Left ventricle myocardium inferior (tissue), 1 donor: ENCODE measurements at places on chromosomes 12 and 14. TPM values are rescaled to one million over a fixed set of nuclear protein-coding genes. Genes with fewer than 3 reads are reported as not detected.

RD3L gene
- 30.7 TPM for total RNA-seq

SERPINA9 gene
- total RNA-seq, result not detected

KLRG1 gene
- total RNA-seq, result 6.9 TPM

TUBA1A gene
- total RNA-seq, result 102 TPM

TEX22 gene
- total RNA-seq, result 0.99 TPM

CLEC9A gene
- total RNA-seq, result not detected

CREBL2 gene
- total RNA-seq, result 14.9 TPM

TMEM132C gene
- 1.8 TPM for total RNA-seq

KRT5 gene
- total RNA-seq, result not detected

FAM186B gene
- 0.33 TPM for total RNA-seq

KLHL33 gene
- total RNA-seq, result 0.33 TPM

PZP gene
- 0.36 TPM for total RNA-seq

TRIM9 gene
- total RNA-seq, result 0.27 TPM

SPRING1 gene
- 11.0 TPM for total RNA-seq

TMEM229B gene
- total RNA-seq, result 1.4 TPM

CRACR2A gene
- total RNA-seq, result 7.6 TPM

SVOP gene
- 2.6 TPM for total RNA-seq

CRADD gene
- total RNA-seq, result 46.4 TPM

OS9 gene
- total RNA-seq, result 112 TPM

GLIPR1 gene
- 7.0 TPM for total RNA-seq

TAS2R19 gene
- total RNA-seq, result 0.38 TPM

CPNE6 gene
- total RNA-seq, result not detected

UNC79 gene
- 0.25 TPM for total RNA-seq

CCNT1 gene
- total RNA-seq, result 18.4 TPM

SERPINA12 gene
- not detected for total RNA-seq

LRTM2 gene
- total RNA-seq, result not detected

GPRC5D gene
- not detected for total RNA-seq

NID2 gene
- total RNA-seq, result 35.2 TPM

GALNT9 gene
- not detected for total RNA-seq

CCDC196 gene
- total RNA-seq, result not detected

TMEM260 gene
- total RNA-seq, result 5.1 TPM

KERA gene
- not detected for total RNA-seq

PLEKHH1 gene
- total RNA-seq, result 3.7 TPM
